ENCODE measurements at places on chromosomes 12 and 14.
A peak's percentile ranks its signal among the peaks of the same experiment; 100 is the strongest.

- no peak for DNase-seq
- no peak overlapping the region for H3K4me3 ChIP-seq
- no peaks in the 10 kb centered on the region for H3K4me1 ChIP-seq
Observed at GRCh38 chr14:36091096-36091495, 85.4 kb downstream of the PTCSC3 start.

GRCh38 chr12:113397497-113398197, 6.0 kb downstream of the SDS start:
- DNase-seq, result no peak
- no peaks in the 10 kb centered on the region for H3K4me1 ChIP-seq
- no peaks in the 10 kb centered on the region for H3K36me3 ChIP-seq

GRCh38 chr14:93536945-93537344, 106.2 kb downstream of the UNC79 start:
- no peaks in the 10 kb centered on the region for H3K36me3 ChIP-seq
- DNase-seq, result no peak
- H3K4me3 ChIP-seq, result no peak overlapping the region
- H3K4me1 ChIP-seq, result no peaks in the 10 kb centered on the region
- no peaks in the 10 kb centered on the region for H3K27me3 ChIP-seq
- H3K27ac ChIP-seq, result no peak overlapping the region

DNA sequence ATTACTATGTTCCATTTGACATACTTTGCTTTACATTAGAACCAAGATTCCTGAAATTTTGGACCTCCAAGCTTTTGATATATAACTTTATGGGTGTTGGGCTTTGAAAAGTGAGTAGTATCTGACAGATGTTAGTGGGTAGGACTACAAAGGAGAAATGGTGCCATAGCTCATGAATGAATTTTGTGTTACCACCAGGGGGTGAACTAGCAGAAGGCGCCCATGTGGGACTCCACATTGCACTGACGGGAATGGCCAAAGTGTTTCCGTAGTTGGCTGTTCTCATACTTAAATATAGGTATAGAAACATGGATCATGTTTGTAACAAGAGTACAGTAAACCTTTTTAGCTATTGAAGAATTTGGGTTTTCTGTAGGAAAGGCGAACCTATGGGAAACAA, 337.5 kb downstream of the FLRT2 start:
- DNase-seq, result no peak
- no peaks in the 10 kb centered on the region for H3K36me3 ChIP-seq
- no peaks in the 10 kb centered on the region for H3K4me1 ChIP-seq
- H3K4me3 ChIP-seq, result no peak overlapping the region
- no peak overlapping the region for H3K27ac ChIP-seq
- H3K27me3 ChIP-seq, result no peaks in the 10 kb centered on the region

GRCh38 chr12:65602610-65603295, 221.5 kb upstream of the HMGA2 start:
- no peak overlapping the region for H3K27ac ChIP-seq
- no peaks in the 10 kb centered on the region for H3K36me3 ChIP-seq
- DNase-seq, result peak; percentile 65
- H3K4me1 ChIP-seq, result no peaks in the 10 kb centered on the region

- H3K27me3 ChIP-seq, result no peaks in the 10 kb centered on the region
- H3K4me1 ChIP-seq, result no peaks in the 10 kb centered on the region
- H3K36me3 ChIP-seq, result no peaks in the 10 kb centered on the region
- H3K27ac ChIP-seq, result no peak within 1 kb of the TSS
- DNase-seq, result no peak
Observed at GRCh38 chr14:77423423-77423822, at the start of gene NOXRED1. Gene NOXRED1, minus strand, starts transcription at chr14:77423523. Its CDS starts 634 bp downstream, at chr14:77422889.

GRCh38 chr14:21612324-21612723, 22.4 kb downstream of the OR10G2 start:
- no peak for DNase-seq
- H3K27me3 ChIP-seq, result no peaks in the 10 kb centered on the region
- H3K36me3 ChIP-seq, result no peaks in the 10 kb centered on the region

DNA sequence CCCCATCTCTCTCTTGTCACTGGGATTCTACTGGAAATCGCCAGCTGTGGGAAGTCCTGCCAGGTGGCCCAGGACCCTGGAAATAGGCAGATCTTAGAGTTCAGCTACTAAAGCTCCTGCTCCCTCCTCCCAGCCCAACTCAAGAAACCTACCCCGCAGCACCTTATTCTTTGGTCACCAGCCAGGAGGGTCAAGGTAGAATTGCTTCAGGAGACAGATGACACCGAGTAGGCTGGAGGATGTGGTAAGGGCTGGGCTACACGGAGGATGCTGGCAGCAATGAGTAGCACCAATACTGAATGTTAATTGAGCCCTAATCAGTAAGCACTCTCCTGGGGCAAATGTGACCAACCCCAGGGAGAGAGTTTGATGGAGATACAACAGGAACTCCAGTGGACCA, 119.7 kb upstream of the VASH1 start:
- no peak for DNase-seq
- no peaks in the 10 kb centered on the region for H3K36me3 ChIP-seq
- H3K27ac ChIP-seq, result no peak overlapping the region
- no peaks in the 10 kb centered on the region for H3K4me1 ChIP-seq
- no peak overlapping the region for H3K4me3 ChIP-seq

DNA sequence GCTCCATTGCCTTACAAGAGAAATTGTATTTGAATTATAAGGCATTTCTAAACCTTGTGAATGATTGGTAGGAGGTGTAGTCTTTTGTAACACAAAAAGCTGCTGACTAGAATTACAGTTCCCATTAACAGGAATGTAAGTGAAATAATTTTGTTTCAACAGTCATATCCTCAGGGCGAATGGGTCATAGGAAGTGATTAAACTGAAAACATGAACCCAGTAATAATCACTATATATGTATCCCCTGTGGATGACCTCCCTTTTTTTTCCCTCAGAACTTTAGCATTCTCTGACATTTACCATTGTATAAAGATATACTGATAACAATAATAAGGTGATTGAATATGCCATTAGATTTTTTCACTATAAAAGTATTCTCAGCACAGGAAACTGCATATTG, 312.3 kb downstream of the ATP23 start:
- H3K27ac ChIP-seq, result no peak overlapping the region
- H3K4me1 ChIP-seq, result no peaks in the 10 kb centered on the region
- no peaks in the 10 kb centered on the region for H3K36me3 ChIP-seq
- DNase-seq, result no peak

GRCh38 chr12:93091886-93092648, 163.0 kb upstream of the EEA1 start:
- no peak for DNase-seq
- H3K27ac ChIP-seq, result no peak overlapping the region
- no peak overlapping the region for H3K4me3 ChIP-seq
- no peaks in the 10 kb centered on the region for H3K4me1 ChIP-seq

- no peaks in the 10 kb centered on the region for H3K27me3 ChIP-seq
- no peaks in the 10 kb centered on the region for H3K4me1 ChIP-seq
- H3K4me3 ChIP-seq, result no peak overlapping the region
- DNase-seq, result no peak
Observed at GRCh38 chr12:12365446-12365802, 8.5 kb downstream of the BORCS5 start.

DNA sequence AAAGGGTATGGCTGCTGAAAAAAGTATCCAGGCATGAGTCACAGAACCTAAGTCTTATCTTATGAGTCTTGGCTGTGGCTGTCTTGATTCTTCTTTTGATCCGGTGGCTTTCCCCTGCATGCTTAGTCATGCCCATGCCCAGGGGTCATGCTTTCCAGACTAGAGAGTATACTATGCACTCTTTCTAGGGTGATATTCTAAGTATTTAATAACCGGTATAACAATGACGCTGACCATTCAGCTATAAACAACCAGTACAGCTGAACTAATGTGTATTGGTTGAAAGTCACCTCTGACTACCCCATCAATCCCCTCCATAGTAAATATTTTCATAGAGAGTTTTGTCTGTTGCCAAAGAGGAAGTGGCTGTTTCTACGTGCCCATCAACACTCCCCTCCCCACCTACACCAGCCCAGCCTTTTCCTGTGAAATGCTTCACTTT, 34.7 kb upstream of the NRXN3 start:
- no peak for DNase-seq
- no peaks in the 10 kb centered on the region for H3K4me1 ChIP-seq
- no peaks in the 10 kb centered on the region for H3K36me3 ChIP-seq
- no peak overlapping the region for H3K4me3 ChIP-seq

DNA sequence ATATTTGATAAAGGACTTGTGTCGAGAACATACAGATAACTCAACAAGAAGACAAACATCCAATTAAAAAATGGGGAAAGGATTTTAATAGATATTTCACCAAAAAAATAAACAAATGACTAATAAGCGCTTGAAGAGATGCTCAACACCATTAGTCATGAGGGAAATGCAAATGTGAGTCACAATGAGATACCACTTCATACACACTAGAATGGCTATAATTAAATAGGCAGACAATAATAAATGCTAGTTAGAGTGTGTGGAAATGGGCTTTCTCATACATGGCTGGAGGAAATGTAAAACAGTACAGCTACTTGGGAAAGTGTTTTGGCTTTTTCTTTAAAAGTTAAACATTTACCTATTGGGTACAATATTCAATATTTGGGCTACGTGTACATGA, 34.8 kb downstream of the DLK1 start:
- DNase-seq, result no peak
- H3K27me3 ChIP-seq, result no peaks in the 10 kb centered on the region
- H3K4me3 ChIP-seq, result no peak overlapping the region
- no peaks in the 10 kb centered on the region for H3K36me3 ChIP-seq
- H3K27ac ChIP-seq, result no peak overlapping the region

DNA sequence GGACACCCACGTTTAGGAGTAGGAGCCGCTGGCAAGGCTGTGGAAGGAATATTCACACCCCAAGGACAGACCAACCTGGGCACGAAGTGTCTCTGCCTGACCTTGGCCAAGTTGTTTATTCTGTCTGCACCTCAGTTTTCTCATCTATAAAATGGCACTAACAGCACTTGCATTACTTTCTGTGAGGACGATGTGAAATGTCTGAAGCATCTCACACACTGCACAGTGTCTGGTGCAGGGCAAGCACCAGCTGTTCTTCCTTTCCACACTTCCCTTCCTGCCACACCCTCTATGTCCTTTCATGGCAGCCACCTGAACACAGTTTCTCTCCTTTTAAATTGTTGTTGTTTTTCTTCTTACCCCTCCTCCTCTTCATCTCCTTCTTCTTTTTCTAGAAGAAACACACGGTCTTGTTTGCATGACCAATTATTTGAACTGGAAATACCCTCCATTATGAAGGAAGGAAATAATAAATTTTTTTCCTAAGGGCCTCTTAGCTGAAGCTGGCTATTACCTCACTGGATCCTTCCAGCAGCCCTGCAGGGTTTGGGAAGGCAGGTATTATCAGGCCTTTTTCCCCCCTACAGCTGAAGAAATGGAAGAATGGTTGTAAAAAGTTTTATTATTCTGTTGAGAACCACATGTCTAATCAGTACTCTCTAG, 42.9 kb upstream of the ATP23 start:
- H3K27ac ChIP-seq, result peak overlapping the region; percentile 7
- no peaks in the 10 kb centered on the region for H3K36me3 ChIP-seq
- no peak for DNase-seq
- H3K4me1 ChIP-seq, result peaks cover 31% of the 10 kb centered on the region

GRCh38 chr14:76832503-76832988, 6.3 kb downstream of the LRRC74A start:
- no peak for DNase-seq
- no peak overlapping the region for H3K4me3 ChIP-seq
- H3K27me3 ChIP-seq, result no peaks in the 10 kb centered on the region

- H3K4me3 ChIP-seq, result no peak overlapping the region
- DNase-seq, result no peak
- no peaks in the 10 kb centered on the region for H3K36me3 ChIP-seq
- H3K27ac ChIP-seq, result no peak overlapping the region
- H3K27me3 ChIP-seq, result peaks cover 3% of the 10 kb centered on the region
- H3K4me1 ChIP-seq, result peaks cover 7% of the 10 kb centered on the region
Observed at GRCh38 chr14:36522972-36523715, 3.1 kb upstream of the NKX2-1 start.

GRCh38 chr14:30657606-30658163, 35.6 kb downstream of the SCFD1 start:
- H3K4me3 ChIP-seq, result no peak overlapping the region
- H3K27me3 ChIP-seq, result no peaks in the 10 kb centered on the region
- no peak for DNase-seq
- H3K36me3 ChIP-seq, result no peaks in the 10 kb centered on the region

DNA sequence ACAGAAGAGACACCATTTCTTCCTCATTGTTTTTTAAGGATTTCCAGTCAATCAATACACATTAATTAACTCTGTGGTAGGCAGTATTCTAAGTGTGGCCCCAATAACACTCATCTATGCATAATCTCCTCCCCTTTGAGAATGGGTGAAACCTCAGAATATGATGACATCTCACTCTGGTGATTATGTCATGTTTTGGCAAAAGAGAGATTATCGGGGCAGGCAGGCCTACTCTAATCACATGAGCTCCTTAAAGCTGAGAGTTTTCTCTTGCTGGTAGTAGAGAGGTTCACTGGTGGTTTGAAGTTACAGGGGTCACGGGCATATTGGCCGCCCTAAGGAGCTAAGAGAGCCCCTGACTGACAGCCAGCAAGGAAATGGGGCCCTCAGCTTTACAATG, 7.1 kb upstream of the LGMN start:
- no peaks in the 10 kb centered on the region for H3K27me3 ChIP-seq
- H3K27ac ChIP-seq, result no peak overlapping the region
- H3K4me1 ChIP-seq, result peaks cover 7% of the 10 kb centered on the region
- H3K4me3 ChIP-seq, result no peak overlapping the region

GRCh38 chr12:11829764-11830194, 180.3 kb downstream of the ETV6 start:
- peaks cover 20% of the 10 kb centered on the region for H3K4me1 ChIP-seq
- H3K36me3 ChIP-seq, result no peaks in the 10 kb centered on the region
- peak; percentile 29 for DNase-seq

GRCh38 chr14:54730156-54730961, 163.4 kb downstream of the SAMD4A start:
- no peaks in the 10 kb centered on the region for H3K4me1 ChIP-seq
- H3K4me3 ChIP-seq, result no peak overlapping the region
- no peaks in the 10 kb centered on the region for H3K36me3 ChIP-seq

- H3K4me1 ChIP-seq, result no peaks in the 10 kb centered on the region
- no peaks in the 10 kb centered on the region for H3K36me3 ChIP-seq
- no peak overlapping the region for H3K27ac ChIP-seq
- H3K4me3 ChIP-seq, result no peak overlapping the region
- DNase-seq, result no peak
Observed at GRCh38 chr14:51081712-51082111, 13.2 kb downstream of the TRIM9 start.

DNA sequence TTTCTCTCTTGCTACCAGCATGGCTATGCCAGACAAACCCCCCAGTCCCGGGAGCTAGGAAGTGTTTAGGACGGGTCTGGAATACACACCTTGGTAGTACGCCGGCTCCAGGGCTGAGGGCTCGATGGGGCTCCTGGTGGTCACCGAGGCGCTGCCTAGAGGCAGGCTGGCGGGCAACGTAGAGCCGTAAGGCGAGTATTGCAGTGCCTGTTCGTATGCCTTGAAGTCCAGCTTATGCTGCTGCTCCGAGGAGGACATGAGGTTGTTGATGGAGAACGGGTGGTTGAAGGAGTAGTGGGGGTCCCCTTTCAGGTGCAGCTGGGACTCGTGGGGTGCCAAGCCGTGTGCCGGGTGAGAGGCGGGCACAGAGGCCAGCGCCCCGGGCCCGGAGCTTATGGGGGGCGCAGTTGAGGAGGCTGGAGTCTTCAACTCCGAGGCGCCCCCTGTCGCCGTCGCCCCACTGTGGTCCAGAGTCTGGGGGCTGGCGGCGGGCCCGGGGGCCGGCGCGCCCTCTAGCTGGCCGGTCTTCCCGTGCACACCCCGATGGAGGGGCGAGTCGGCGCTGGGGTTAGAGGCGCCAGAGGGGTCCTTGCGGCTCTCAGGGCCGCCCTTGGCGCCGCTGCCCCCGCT, 3.6 kb downstream of the FOXA1 start:
- no peaks in the 10 kb centered on the region for H3K36me3 ChIP-seq
- no peak overlapping the region for H3K27ac ChIP-seq
- DNase-seq, result no peak

GRCh38 chr12:5901416-5901815, 43.6 kb downstream of the ANO2 start:
- no peak overlapping the region for H3K4me3 ChIP-seq
- no peak overlapping the region for H3K27ac ChIP-seq
- no peaks in the 10 kb centered on the region for H3K4me1 ChIP-seq
- H3K27me3 ChIP-seq, result no peaks in the 10 kb centered on the region

Measured in ovary (tissue), 10 donors.